ENCODE measurements at places on chromosomes 13 and 19. TPM values are rescaled to one million over a fixed set of nuclear protein-coding genes. Genes with fewer than 3 reads are reported as not detected.

Gene RAB20
- 5.6 TPM for total RNA-seq

Gene ZNF730
- 1.0 TPM for total RNA-seq

Gene ZNF610
- total RNA-seq = 3.3 TPM

Gene CEACAM8
- not detected for total RNA-seq

DNA sequence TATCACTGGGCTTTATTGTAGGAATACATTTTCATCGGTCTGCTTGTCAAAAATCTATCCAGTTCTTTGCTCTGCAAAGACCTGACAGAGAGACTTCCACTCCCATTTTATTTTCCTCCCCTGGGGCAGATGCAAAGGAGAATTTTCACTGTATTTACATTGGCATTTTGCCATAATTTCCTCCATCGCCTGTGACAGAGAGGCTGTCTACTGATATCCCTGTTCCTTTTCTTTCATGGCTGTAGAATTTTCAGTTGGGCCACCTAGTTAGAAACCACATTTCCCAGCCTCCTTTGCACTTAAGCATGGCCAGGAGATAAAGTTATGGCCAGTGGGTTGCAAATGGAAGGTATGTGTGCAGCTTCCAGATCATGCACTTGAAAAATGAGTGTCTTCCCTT, 89.3 kb downstream of the NUFIP1 start:
- DNase-seq = no peak

DNA sequence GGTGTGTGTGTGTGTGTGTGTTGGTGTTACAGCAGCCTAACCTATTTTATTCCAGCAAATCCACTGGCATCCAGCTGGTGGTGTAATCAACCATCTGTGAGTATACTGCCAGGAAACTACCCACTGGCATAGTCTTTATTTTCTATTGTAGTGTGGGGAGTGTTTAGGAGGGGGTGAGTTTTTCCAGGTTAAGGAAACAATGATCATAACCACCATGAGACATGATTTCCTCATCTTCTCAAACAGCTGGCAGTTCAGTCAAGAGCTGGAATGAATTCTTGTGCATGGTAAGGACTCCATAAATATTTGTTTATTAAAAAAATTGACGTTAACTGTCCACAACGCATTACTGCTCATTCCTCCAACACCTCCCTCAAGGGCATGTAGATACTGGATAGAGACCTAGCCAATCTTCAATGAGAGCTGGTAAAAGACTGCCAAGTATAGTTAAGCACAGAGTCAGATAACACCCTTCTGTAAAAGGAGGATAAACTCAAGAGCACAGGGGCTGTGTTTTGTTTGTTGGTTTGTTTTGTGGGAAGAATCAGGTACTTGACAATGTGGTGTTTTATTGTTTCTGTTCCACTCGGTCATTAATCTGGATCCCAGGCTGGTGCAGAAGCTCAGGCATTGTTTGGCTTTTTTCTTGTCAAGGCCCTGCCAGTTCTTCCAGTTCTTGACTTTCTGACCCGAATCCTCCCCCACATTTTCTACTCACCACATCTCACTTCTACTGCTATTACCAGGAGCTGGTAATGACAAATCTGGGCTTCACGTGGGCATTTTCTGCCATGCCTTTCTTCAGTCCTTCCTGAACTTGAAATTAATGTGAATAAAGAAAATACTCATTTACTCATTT, 31.6 kb upstream of the SLC46A3 start:
- DNase-seq = no peak

- peak; percentile 12 for DNase-seq
These were observed 13.8 kb downstream of the ATP11A start for GRCh38 chr13:112703449-112704284.

DNA sequence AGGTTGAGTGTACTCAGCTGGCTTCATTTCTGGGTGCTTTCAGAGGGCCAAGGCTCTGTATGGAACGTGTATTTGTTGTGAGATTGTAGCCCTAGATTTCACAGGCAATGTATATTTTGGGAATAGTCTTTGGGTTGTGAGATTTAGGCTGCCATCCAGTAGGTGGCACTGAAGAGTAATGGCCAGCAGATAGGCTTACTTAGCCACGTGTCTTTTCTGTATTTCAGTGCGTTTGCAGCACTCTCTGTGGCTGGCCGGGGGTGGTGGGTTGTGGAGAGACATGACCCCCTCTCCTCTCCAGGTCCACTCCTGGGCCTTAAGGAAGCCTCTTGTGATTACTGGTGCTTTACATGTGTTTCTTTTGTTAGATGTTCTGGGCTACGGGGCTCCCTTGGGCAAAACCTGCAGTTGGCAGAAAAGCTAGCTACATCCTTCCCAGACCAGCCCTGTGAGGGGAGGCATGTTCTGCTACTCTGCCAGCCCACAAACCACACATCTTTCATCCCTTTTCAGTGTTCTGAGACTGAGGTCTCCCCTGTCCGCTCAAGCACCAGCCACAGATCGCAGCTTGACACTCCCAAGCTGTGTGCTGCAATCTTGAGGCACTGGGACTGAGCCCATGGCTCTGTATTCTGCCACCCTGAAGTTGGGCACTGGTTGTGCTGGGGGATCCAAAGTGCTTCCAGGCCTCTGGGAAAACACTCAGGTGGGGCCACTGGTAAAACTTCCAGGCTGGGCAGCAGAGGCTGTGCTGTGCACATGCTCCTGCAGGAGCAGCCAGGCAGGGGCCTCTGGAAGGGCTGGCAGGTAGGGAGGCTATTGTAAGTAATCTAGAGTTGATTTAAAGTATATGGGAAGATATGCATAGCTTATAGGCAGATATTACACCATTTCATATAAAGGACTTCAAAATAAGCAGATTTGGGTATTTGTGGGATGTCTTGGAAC, 1096.8 kb upstream of the PCDH20 start:
- DNase-seq = peak; percentile 36

DNA sequence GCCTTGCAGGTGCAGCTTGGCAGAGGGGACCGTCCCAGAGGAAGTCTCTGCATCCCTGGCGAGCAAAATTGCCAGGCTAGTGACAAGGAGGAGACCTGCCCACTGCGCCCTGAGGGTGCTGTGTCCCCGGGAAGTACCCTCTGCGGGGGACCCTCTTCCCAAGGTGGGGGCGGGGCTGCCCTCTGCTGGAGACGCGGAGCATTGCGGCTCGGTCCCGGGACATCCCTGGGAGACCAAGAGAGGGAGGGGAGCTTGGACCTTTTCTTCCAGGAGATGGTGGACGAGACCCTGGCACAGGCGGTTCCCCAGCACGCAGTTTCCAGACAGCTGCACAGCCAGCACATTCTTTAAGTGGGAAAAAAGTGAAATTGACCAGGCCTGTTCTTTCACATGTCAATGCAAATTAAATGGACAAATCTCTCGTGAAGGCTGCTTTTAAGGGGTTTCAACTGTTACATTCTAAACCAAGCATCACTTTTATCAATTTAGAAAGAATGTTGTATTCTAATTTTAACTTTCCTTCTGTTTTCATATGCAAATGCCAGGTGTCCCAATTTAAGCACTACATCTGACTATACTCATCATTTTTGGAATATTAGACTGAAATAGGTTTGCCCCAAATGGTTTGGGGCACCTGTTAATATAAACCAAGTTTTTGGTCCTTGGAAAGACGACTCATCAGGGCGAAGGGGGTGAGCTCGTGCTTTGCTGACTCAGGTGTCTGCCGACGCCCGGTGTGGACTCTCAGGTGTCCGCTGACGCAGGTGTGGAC, 60.7 kb downstream of the MCF2L start:
- DNase-seq = no peak

DNA sequence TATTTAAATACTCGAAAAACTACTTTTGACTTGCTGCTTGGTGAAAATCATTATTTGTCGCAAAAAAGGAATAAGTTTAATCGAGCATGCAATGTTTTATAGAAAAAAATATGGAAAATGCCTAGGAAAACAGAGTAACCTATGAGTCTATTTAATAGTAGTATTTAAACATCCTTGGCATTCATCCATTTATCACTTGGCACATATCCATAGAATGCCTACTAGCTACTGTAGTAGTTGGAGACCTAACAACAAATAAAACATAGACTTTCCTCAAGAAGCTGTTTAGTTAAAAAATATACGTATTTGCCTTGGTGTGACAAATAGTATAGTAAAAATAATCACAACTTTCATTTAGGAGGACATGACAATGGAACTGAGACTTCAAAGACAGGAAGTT, 302.1 kb downstream of the DIAPH3 start:
- DNase-seq = peak; percentile 5

DNA sequence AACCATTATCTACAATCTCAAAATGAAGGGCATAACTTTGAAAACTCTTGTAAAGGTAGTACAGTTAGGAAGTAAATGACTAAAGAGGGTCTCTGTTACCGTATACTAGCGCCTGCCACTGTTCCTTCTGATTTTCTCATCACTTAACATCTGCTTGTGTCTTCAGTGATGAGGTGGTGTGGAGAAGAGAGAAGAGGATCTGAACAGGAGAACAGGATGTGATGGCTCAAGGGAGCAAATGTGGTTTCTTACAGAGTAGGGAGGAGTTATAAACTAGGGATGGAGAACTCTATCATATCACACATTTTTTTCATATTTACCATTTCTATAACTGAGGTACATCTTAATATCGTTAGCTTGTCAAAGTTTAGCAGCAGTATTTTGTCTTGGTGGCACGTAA, 1.1 kb downstream of the KCTD4 start:
- no peak for DNase-seq

DNA sequence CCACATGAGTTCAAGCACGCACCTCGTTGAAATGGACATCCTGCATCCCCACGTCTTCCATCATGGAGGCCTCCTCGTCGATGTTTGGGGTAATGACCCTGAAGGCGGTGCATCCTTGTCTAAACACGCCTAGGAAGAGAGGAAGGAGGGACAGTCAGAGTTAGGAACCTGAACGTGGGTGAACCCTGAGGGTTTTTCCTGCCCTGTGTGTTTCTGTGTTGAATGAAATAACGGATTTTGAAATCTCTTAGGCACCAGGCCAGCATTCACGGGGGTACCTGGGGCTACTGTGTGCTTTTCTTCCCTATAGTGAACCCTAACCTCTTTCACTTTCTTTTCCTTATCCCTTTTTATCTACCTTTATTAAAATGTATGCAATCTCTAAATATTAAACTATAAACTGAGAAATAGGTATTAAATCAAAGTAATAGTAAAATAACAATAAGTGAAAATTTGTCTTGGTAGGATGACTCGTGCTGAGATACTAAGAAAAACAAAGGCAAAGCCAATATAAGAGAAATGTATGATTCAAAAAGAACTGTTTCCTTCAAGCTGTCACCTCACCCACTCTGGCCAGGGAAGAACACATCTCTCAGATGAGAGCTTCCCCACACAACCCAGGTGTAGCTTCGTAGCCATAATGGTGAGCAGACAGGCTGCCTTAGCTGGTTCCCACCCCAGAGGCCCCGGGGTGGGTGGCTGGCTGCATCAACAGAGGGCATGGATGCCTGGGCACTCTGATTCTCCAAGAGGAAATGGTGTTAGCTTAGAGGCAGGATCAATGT, 72.1 kb upstream of the SLC15A1 start:
- no peak for DNase-seq

DNA sequence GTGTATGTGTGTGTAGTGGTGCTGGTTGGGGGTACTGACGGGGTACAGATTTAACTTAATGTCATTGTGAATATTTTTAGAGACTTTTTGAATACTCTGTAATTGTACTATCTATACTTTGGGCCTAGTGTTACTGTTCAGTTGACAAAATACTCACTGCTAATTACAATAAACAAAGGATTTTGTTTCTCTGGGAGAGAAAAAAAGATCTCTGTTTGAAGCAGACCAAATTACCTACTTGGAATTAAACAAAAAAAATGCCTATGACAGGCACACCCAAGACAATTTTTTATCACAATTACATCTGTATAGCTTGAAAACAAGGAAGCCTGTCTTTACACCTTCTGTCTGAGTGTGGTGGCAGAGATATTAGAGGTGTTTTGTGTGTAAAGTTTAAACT, 45.1 kb downstream of the OLFM4 start:
- DNase-seq = no peak

DNA sequence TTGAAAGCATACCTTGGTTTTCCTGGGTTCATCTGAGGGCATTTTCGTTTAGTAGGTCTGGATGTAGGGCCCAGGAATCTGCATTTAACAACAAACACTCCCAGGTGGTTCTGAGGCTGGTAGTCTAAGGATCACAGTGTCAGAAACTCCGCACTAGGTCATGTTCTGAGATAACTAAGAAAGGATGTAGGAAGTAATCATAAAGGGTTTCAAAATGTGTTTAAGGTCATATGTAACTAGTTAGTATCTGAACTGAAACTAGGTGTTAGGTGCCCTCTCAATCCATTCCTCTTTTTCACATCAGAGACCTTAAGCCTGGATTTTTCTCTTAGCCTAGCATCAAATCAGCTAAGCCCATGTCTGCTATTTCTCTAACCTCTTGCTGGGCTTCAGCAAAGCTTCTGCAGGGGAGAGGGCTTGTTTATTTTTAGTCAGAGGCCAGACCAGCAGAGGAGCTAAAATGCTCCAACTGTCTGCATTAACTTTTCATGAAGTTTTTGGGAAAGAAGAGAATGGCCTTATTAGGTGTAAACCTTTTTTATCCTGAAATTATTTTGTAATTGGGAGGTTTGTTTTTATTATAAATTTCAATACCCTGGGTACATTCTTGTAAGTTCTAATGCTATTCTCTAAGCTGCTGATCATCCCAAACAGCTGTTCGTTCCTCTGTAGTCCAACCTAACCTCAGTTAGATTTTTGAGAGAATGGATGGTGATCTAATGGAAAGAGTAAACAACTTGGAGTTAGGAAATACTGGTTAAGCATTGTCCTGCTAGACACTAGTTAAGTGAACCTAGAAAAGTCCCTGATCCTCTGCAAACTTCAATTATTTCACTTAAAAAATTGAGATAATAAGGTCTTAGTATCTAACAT, 262.8 kb upstream of the RFC3 start:
- peak; percentile 24 for DNase-seq

DNA sequence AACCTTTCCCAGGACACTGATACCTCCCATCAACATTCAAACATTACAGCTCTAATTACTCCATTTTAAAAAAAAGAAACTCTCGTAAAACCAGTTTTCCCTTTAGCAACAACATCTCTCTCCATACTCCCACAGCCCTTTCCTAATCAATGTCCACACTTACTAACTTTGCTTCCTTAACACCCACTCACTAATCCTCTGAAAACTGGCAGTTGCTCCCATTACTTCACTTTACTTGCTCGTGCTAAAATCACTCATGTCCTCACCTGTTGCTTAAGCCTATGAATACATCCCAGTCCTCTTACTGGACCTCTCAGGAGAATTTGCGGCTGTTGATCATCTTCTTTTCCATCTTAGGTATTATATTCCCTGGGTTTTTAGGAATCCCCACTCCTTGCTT, 44.8 kb downstream of the RBM26 start:
- no peak for DNase-seq

DNA sequence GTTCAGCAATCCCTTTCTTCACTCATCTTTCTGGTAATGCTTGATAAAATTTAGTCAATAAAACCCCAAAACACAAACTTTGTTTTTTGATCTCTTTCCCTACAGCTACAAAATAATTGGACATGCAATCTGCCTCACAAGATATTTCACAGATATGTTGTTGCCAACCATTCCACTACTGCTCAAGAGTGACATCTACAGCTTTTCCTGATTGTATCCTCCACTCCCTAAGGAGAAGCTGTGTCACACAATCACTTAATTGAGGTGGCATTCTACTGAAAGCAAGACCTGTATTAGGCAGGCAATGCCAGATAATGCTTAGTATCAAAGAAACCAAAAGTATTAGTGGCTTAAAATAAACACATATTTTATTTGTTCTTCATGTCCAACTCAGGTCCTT, 1646.2 kb upstream of the SPRY2 start:
- no peak for DNase-seq

Data from fibroblast of lung (primary cell).